NCI-H187 treated with DMSO at 0.1 percent for 48 hours (cell line): ENCODE measurements at places on chromosomes 12 and 14.

GRCh38 chr14:106807493-106807892 lies 1281.1 kb downstream of the TMEM121 start:
- DNase-seq = no peak

DNA sequence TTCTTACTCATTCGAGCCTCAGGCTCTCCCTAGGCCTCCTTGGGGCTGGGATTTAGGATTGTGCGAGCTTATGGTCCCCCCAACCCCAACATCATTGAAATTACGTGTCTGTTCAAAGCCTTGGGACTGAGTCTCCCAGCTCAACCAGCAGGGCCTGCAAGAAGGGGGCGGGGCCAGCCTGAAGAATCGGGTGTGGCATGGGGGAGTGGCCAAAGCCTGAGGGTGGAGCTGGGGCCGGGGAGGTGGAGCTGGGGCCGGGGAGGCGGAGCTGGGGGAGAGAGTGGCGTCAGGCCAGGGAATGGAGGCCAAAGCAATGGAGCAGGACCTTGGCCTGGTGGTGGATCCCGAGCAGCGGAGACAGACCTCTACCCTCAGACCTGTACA lies 24.3 kb upstream of the HSPB8 start:
- DNase-seq = no peak

DNA sequence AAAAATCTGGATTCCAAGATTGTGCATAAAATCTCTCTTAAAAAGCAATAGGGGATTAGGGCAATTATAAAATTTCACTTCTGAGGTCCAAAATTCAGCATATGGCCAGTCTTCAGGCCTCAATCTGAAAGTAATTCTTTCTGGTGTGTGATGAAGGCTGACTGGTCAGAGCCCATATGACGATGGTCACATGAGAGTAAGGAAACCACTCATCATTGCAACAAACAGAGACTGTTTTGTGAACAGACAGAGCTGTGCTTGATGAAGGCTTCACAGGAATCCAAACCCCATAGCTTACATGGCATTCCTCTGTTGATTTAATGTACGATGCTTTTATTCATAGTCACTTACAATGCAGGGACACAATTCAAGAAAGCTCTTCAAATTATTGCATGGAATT lies 238.1 kb downstream of the APAF1 start:
- DNase-seq = no peak

- no peak for DNase-seq
These were observed 12.2 kb downstream of the DEGS2 start for GRCh38 chr14:100147181-100147631.

- no peak for DNase-seq
These were observed 79.8 kb upstream of the FSCB start for GRCh38 chr14:44586910-44587309.

GRCh38 chr12:68932128-68932960 lies 627 bp downstream of the CPM start:
- DNase-seq = no peak

DNA sequence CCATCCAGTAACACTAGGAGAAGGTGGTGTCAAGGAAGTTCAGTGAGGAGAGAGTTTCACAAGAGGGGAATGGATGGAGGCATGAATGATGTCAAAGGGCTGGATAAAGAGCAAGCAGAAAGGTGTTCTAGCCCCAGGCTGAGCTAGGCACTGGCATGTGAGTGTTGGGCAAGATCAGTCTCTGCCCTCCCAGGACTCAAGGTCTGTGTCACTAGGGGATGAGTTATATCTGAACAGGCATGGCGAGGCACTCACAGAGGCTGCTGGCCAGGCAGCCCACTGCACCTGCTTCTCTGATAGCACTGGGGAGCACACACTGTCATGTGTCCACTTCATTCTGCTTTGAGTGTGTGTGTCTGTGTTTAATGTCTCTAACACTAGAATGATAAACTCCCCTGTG lies 903.8 kb downstream of the BCL11B start:
- DNase-seq = no peak

DNA sequence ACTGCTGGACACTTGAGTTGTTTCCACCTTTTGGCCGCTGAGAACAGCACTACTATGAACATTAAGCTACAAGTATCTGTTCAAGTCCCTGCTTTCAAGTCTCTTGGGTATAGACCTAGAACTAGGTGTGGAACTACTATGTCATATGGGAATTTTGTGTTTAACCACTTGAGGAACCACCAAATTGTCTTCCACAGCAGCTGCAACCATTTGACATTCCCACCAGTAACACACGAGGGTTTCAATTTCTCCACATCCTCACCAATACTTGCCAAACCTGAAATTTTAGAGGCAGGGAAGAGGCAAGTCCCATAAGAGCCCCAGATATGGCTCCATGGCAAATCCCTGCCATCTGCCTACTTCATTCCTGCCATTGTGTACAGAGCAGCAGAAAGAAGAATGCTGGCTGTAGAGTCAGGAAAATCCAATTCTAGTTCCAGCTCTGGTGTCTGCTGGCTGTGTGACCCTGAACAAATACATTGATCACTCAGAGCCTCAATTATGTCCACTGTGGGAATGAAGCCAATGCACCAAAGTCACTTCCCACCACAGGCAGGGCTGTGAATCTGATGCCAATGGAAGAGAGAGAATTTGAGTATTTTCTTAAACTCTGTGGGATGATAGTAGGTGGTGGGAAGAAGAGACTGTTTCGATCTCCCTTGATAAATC lies 17.8 kb downstream of the PITPNM2 start:
- no peak for DNase-seq

DNA sequence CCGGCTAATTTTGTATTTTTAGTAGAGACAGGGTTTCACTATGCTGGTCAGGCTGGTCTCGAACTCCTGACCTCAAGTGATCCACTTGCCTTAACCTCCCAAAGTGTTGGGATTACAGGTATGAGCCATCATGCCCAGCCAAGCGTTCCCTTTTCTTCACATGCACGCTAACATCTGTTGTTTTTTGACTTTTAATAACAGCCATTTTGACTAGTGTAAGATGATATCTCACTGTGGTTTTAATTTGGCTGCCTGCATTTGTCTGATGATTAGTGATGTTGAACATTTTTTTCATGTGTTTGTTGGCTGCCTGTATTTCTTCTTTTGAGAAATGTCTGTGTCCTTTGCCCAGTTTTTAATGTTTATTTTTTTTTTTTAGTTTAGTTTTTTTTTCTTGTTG lies 10.2 kb upstream of the YARS2 start:
- DNase-seq = no peak

GRCh38 chr12:4471256-4471655 lies 25.6 kb upstream of the FGF6 start:
- no peak for DNase-seq

DNA sequence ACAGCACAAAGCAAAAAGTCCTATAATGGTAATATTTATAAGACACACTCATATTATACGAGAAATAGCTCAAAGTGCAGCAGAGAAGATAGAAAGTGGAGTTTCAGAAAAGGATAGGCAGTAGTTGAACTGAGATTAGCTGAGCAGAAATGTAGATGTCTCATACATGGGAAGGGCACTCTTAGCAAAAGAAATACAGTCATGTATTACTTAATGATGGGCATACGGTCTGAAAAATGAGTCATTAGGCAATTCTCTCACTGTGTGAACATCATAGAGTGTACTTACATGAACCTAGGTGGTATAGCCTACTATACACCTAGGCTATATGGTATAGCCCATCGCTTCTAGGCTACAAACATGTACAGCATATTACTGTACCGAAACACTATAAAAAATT lies 671.3 kb downstream of the RPS29 start:
- DNase-seq = no peak
